ENCODE measurements at places on chromosomes 12 and 14.
A peak's percentile ranks its signal among the peaks of the same experiment; 100 is the strongest.

- no peak for DNase-seq
Measured at GRCh38 chr14:36647824-36648753, 13.6 kb upstream of the PAX9 start.

DNA sequence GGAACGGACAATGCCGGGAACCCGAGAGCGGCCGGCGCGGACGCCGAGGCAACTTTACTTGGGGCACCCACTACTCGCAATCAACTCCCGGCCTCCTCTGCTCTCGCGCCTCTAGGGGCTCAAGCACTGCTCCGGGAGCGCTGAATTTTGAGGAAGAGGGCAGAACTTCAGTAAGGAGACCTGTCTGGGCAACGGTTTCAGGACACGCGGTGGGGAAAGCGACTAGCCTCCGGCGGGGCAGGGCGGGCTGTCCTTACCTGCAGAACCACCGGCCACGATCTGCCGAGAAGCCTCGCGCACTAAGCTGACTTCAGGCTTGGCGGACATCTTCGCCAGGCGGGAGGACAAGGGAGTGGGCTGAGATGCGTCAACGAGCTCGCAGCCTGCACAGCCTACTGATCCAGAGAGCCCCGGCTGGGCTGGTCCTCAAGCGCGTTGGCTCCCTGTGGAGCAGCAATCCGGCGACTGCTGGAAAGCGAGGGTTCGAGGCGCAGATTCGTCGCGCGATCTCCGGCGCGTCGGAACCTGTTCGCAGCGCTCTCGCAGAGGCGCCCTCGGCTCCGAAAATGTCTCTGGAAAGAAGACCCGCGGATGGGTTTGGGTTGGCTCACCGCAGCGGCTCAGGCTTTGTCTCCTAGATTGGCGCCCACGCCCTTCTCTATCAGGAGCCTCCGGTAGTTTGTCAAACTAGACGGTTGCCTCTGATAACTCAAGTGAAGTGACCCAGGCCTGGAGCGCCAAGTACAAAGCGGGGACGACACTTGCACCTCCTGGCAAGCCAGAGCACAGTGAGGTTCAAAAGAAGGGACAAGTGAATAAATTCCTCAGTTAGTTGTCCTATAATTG is at the start of gene SLC25A21:
Gene SLC25A21, minus strand, starts transcription at position 583 of the 846 bp plus-strand sequence.
- DNase-seq, result peak; percentile 49

GRCh38 chr12:3417937-3418462 is 73.0 kb upstream of the PRMT8 start:
- DNase-seq, result no peak

DNA sequence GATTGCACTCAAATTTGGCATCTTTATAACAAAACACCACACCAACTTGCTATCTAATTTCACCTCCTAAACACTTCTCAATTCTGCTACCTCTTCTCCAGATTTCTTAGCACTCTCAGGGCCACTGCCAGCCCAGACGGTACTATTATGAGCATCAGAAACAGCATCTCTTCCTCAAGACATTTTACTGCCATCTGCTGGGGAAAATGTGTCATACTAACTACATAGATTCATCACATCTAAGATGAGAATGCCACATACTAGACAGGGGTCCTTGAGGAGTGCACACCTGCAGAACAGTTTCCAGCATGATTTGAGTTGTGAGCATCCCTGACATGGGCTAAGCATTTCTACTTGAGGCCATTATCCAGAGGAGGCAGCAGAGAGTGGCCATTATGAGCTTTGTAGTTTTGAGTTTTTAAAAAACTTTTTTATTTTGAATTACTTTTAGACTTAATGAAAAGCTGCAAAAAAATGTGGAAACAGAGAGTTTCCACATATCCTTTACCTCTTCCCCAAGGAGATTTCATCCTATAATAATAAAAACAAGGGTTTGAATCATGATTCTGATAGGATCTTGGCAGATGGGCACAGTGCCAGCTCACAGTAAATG is 15.1 kb upstream of the GRIP1 start:
- DNase-seq, result peak; percentile 14

DNA sequence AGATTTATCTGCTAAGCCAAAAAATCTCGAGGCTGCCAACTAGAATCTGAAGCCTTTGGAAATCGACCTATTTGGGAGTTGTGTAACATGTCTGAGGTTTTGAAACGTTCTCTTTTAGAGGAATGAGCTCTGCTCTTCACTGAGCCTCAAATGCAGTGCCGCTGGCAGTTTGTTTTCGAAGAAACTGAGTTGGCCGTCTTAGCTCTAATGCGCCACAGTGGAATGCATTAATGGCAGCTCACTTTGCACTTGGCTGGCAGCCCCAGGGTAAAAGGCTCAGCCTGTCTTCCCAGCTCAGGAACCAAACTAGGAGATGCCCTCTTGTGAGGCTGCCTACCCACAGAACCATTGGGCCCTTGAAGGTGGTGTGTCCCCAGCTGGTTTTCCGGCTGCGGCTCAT is 53.8 kb downstream of the SFSWAP start:
- DNase-seq, result no peak

GRCh38 chr12:48960834-48961233 is 3.5 kb upstream of the ARF3 start:
- DNase-seq, result no peak
